Activated CD8-positive, alpha-beta memory T cell treated with anti-CD3 and anti-CD28 coated beads for 24 hours (primary cell): ENCODE measurements at places on chromosomes 2 and 18.
A peak's percentile ranks its signal among the peaks of the same experiment; 100 is the strongest.

DNA sequence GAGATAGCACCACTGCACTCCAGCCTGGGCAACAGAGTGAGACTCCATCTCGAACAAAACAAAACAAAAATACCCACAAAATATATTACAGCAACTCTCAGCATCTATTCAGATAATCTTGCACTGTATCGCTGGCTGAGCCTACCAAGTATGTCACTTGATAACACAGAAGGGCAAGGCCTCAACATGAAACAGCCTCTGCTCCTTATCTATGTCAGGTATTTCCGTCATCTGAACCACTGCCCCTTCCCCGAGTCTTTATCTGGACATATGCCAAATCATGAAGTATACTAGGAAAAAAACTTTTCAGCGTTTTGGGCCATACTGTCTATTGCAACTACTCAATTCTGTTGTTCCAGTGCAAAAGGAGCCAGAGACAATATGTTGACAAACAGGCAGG, 17.7 kb downstream of the PDIA6 start:
- DNase-seq: no peak

DNA sequence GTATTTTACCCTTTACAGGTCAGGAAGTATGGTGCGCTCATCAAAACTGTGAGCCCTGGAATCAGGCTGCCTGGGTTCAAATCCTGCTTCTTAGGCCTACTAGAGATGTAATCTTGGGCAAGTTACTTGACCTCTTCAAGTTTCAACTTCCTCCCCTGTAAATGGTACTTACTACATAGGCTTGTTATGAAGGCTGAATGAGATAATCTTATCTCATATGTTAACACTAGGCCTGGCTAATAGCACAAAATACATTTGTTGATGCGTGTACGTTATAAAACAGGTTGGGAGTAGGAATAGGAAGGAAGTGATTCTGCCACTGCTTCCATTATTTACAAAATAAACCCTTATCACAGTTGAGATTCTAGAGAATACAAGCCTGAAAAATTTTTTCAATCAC, 1.7 kb upstream of the RFTN2 start:
- no peak for DNase-seq

DNA sequence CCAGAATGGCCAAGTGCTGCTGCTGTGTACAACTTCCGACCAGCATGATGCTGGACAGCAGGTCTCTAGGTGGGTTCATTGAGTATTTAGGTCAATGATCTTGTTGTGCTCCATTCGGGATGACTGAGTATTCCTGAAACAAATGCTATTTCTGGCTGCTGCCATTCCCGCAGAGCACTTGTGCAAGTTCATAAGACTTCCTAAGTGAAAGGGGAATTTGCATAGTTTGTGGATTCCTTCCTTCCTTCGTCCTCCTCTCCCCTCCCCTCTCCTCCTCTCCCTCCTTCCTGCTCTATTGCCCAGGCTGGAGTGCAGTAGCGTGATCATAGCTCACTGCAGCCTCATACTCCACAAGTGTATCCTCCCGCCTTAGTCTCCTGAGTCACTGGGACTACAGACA, 40.4 kb downstream of the LDLRAD4 start:
- peak; percentile 17 for DNase-seq

- no peak for DNase-seq
These were observed 323.3 kb upstream of the RAB6C start for GRCh38 chr2:129656081-129656598.
